ENCODE measurements at places on chromosomes 3 and 15. TPM values are rescaled to one million over a fixed set of nuclear protein-coding genes. Genes with fewer than 3 reads are reported as not detected.
A peak's percentile ranks its signal among the peaks of the same experiment; 100 is the strongest.

DNA sequence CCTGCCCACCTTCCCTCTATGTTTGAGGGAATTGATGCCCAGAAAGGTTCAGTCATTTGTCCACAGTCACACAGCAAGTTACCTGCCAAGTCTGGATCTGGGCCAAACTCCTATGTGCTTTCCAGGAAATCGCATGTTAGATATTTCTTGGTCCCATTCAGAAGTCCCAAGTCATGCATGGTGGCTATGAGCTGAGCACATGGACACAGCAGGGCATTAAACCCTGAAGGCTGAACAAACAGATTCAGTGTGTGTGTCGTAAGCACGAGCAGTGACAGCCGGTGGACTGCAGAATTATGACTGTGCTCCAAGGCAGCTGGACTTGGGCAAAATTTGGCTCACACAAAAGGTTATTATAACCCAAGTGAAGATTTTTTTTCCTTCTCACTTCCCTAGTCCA, 11.4 kb upstream of the SLC6A6 start:
- H3K36me3 ChIP-seq = no peaks in the 10 kb centered on the region
- H3K4me1 ChIP-seq = peaks cover 7% of the 10 kb centered on the region
- no peak overlapping the region for H3K4me3 ChIP-seq
- peak; percentile 92 for DNase-seq
- H3K27me3 ChIP-seq = peaks cover 1% of the 10 kb centered on the region
- H3K27ac ChIP-seq = no peak overlapping the region

DNA sequence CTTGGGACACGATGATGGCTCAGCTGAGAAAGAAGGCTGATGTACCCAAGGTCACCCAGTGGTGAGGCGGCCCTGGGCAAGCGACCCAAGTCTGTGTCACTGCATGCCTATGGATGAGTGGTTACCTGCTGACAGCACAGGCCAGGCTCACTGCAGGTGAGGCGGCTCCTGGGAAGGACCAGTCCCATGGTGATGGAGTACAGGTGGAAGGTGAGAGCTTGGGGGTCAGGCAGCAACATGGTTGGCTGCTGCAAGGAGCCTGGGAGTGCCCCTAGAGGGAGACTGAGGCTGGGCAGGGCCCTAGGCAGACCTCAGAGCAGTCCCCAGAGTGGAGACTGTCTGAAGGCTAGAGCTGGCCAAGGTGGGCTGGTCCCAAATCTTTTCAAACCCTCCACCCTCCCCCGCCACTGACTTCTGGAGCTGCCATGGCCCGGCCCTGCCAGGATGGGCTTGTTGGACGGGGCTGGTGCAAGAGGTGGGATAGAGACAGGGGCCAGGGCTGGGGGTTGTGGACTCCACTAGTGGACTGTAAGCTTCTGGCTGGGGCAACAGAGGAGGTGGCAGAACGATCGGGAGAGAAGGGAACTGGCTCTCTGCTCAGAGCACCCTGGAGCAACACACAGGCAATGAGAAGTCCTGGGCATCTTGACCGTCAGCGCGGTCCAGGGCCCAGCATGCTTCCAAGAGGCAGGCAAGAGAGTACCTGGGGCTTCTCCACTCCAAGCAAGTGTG, 72.5 kb upstream of the SLC6A11 start:
- H3K4me1 ChIP-seq = no peaks in the 10 kb centered on the region
- no peaks in the 10 kb centered on the region for H3K36me3 ChIP-seq
- peaks cover 1% of the 10 kb centered on the region for H3K27me3 ChIP-seq

GRCh38 chr15:28887339-28888174, 1.8 kb downstream of the APBA2 start:
- no peaks in the 10 kb centered on the region for H3K36me3 ChIP-seq
- H3K27me3 ChIP-seq = peaks cover 18% of the 10 kb centered on the region
- DNase-seq = no peak
- no peaks in the 10 kb centered on the region for H3K4me1 ChIP-seq

DNA sequence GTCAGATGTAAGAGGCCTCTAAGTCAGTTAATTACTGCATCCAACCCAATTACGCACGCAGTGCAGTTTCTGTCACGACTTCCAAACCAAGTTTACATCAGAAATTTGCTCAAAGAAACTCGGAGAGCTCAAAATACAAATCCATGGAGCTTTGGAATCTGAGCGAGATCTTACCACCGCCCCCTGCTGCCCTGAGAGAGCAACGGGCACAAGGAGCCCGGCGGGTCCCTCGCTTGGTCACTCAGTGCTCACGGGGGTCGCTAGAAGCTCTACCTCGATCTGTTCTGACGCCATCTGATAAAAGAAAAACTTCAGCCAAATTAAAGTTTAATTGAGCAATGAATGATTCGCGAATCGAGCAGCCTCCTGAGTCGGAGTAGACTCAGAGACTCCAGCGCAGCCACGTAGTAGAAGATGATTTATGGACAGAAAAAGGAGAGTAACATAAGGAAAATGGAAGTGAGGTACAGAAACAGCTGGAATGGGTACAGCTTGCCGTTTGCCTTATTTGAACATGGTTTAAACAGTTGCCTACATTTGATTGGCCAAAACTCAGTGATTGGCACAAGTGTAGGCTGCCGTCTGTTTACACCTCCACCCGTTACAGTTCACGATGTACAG, 232.7 kb upstream of the ATP10A start:
- H3K36me3 ChIP-seq = no peaks in the 10 kb centered on the region
- H3K27ac ChIP-seq = no peak overlapping the region
- no peak overlapping the region for H3K4me3 ChIP-seq

DNA sequence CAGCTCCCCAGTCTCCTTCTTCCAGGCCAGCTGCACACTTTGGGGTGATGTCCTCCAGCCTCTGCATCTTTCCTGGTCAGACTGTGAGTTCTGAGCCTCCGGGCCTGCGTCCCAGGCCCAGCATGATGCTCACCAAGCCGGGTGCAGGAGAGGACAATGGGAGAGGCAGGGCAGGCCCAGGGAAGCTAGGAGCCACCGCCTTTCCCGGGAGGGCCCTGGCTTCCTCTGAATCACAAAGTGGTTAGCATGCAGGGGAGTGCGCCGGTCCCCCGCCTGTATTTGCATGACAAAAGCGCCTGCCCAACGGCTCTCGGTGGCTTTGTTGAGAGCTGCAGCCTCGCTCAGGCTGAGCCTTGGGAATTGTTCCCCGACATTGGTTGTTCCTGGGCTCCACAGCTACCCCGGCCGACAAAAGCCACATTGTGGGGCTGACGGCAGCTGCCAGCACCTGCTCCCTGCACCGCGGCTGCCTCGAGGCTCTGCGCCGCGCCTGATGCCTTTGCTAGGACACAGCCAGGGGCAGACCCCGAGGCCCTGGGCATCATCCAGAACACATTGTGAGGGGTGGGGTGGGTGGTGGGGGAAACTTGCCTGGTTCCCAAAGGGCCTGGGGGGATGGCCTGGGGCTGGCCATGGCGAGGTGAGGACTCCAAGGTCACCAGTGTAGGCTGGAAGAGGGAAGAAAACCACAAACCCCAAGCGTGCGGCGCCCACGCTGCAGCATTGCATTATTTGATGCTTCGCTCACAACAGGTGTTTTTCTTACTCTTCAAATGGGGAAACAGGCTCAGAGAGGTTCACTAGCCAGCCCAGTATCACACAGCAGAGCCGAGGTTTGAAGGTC, 20.0 kb upstream of the KLF13 start:
- no peaks in the 10 kb centered on the region for H3K4me1 ChIP-seq
- no peaks in the 10 kb centered on the region for H3K27me3 ChIP-seq
- H3K36me3 ChIP-seq = no peaks in the 10 kb centered on the region
- no peak overlapping the region for H3K27ac ChIP-seq

- H3K4me1 ChIP-seq = peaks cover 11% of the 10 kb centered on the region
- H3K4me3 ChIP-seq = peak within 1 kb of the TSS; percentile 94
- H3K27ac ChIP-seq = peak within 1 kb of the TSS; percentile 48
- no peaks in the 10 kb centered on the region for H3K27me3 ChIP-seq
These were observed at the start of gene CCDC71 for GRCh38 chr3:49165771-49166751. Gene CCDC71, minus strand, starts transcription at chr3:49166331. Its CDS starts 2,123 bp downstream, at chr3:49164208.

- H3K36me3 ChIP-seq = no peaks in the 10 kb centered on the region
- peak; percentile 65 for DNase-seq
- H3K4me3 ChIP-seq = peak overlapping the region; percentile 79
- H3K27ac ChIP-seq = no peak overlapping the region
- H3K27me3 ChIP-seq = no peaks in the 10 kb centered on the region
These were observed 641 bp downstream of the ACVR2B start for GRCh38 chr3:38454178-38454883.

DNA sequence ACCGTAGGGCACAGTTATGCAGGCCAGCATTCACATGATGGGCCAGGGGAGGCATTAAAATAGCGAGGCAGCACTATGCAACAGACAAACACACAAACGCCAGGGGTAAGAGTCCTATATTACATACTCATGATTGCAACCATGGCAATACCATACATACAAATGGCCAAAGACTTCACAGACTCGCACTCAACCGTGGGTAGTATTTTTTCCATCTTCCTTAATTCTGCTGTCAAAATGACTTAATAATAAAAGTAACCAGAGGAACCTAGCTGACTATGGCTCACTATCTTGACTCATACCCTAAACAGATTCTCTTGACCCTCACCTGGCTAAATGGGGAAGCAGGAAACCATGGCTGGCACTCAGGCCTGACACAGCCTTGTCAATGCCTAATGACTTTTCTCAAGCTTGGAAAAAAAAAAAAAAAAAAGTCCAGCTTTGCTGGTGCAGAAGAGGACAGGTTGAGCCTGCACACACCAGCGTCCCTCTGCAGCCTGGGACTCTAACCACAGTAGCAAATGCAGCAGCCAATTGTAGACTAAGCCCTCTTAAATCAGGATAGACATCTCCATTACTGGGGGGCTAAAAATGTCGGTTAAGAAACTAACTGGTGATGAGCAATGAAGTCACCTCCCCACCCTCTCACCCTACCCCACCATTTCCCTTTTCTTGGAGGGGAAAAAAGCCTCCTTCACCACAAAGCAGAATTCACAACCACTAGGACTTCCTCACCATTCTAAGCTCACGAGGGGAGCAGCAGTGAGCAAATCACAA, 23.1 kb downstream of the CCDC12 start:
- no peak for DNase-seq
- H3K4me1 ChIP-seq = peaks cover under 1% of the 10 kb centered on the region
- H3K36me3 ChIP-seq = no peaks in the 10 kb centered on the region

GRCh38 chr3:38616658-38617057, 32.8 kb downstream of the SCN5A start:
- no peak overlapping the region for H3K27ac ChIP-seq
- H3K36me3 ChIP-seq = no peaks in the 10 kb centered on the region
- no peaks in the 10 kb centered on the region for H3K27me3 ChIP-seq
- no peak for DNase-seq

GRCh38 chr3:57559526-57559925, 3.5 kb downstream of the PDE12 start:
- peaks cover 22% of the 10 kb centered on the region for H3K36me3 ChIP-seq
- H3K27me3 ChIP-seq = no peaks in the 10 kb centered on the region
- peaks cover 36% of the 10 kb centered on the region for H3K4me1 ChIP-seq
- peak overlapping the region; percentile 6 for H3K27ac ChIP-seq

DNA sequence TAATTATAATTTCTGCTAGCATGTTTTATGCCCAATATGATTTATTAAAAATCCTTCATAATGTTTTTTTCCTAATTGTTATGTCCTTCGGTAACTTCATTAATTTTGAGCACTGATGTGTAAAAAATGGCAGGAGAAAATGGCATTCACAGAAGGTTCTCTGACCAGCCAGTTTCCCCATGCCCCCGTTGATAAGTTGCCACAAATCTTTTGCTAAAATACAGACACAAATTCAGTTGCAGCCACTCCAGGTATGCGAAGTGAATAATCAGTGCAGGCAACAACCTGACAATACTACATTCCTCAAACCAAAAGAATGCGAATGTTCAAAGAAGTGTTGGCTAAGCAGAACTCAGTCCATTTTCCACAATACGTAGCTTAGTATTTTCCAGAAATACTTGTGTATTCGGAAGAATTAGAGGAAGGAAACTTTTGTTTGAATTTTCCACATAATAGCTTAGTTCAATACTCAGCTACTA, 32.7 kb downstream of the CHL1 start:
- no peak overlapping the region for H3K27ac ChIP-seq
- no peak overlapping the region for H3K4me3 ChIP-seq
- H3K4me1 ChIP-seq = no peaks in the 10 kb centered on the region
- H3K27me3 ChIP-seq = no peaks in the 10 kb centered on the region
- H3K36me3 ChIP-seq = no peaks in the 10 kb centered on the region

DNA sequence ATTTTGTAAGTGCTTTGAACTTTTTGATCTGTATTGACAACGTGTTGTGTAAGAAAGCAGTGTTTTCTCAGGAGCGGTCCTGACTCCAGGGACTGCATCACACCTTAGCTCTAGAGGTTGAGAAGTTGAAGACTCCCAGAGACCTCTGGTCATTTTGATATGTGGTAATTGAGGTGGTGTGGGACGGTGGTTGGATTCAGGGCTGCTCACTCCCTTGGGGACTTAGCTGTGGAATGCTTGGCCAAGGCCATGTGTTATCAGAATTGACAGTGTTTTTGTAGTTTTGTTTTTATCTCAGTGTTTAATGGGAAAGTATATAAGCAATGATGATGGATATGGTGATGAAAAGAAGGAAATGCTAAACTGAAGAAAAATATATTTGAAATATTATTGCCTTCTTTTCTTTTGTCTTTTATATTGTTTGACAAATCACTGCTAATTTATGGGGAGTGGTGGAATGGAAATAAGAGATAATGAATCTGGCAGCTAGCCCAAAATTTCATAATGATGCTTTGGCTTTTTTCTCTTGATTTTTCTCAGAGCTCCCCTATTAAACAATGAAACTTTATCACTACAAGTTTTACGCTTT, 16.0 kb downstream of the CMSS1 start:
- DNase-seq = no peak
- no peaks in the 10 kb centered on the region for H3K27me3 ChIP-seq
- H3K36me3 ChIP-seq = no peaks in the 10 kb centered on the region
- H3K4me1 ChIP-seq = peaks cover 9% of the 10 kb centered on the region

DNA sequence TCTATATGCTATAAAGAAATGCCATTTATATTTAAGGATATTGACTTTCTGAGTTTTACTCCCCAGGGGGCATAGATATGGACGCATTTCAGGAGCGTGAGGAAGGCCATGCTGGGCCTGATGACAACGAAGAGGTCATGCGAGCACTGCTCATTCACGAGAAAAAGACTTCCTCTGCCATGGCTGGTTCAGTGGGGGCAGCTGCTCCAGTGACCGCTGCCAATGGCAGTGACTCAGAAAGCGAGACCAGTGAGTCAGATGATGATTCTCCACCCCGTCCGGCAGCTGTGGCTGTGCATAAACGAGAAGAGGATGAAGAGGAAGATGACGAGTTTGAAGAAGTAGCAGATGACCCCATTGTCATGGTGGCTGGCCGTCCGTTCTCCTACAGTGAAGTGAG, 38.4 kb downstream of the GTF2E1 start:
- no peaks in the 10 kb centered on the region for H3K27me3 ChIP-seq
- H3K27ac ChIP-seq = peak overlapping the region; percentile 30
- H3K4me3 ChIP-seq = no peak overlapping the region
- H3K36me3 ChIP-seq = peaks cover 5% of the 10 kb centered on the region

DNA sequence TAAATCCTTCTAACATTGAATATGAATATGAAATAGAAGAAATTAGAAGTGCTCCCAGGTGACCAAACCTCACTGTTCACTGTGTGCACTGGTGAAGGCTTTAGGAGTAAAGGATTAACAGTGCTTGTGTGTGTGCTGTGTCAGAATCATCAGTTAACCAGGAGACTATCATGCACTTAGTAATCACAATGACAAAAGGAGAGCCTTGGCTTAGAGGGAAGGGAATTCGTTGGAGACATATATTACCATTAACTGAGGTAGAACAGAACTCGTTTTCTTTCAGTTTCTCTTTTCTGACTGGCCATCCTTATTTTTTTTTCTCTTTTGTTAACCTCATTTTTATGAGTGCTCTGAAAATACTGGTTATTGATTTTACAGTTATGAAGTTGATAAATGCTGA, 213.3 kb upstream of the GBE1 start:
- no peak for DNase-seq
- H3K4me3 ChIP-seq = no peak overlapping the region
- H3K36me3 ChIP-seq = no peaks in the 10 kb centered on the region
- no peaks in the 10 kb centered on the region for H3K27me3 ChIP-seq

- no peaks in the 10 kb centered on the region for H3K4me1 ChIP-seq
- no peaks in the 10 kb centered on the region for H3K27me3 ChIP-seq
- no peaks in the 10 kb centered on the region for H3K36me3 ChIP-seq
These were observed 821.8 kb downstream of the TBL1XR1 start for GRCh38 chr3:176375519-176375918.

The FEZF2 gene
- polyA plus RNA-seq = not detected

The DUOXA1 gene
- 0.61 TPM for polyA plus RNA-seq
